ENCODE measurements at places on chromosomes 2 and 18.

DNA sequence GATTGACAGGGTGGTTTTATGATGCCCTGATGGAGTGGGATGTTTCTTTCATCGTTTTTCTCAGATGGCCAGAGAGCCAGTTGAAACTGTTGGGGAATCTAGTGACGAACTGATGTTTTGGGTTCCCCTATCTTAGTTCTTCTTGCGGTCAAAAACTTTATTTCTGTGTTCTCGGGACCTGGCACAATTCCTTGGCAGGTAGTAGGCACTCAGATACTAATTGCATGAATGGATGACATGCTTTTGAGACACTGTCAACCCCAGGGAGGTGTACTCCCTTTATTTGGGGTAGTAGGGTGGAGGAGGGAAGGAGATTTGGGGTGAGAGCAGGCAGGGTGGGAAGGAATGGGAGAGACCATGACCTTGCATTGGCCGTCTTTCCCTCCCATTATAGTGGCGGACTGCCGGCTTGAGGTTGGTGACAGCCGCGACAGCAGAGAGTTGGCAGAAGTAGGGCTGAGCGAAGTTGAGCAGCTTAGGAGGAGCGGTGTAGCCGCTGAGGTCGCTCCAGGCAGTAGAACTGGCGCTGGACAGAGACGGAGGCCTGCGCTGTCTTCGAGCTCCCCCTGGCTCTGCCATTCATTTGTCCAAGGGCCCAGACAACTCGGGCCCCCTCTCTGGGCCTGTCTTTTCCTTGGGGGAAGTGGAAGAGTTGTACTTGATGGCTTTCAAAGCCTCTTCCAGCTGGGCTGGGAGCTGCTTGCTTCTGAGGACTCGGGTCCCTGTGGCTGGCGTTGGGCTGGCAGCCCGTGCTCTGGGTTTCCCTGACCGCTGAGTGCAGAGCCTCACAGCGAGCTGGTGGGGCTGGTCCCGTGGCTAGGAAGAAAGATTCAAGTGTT is 2.6 kb downstream of the TET3 start:
- DNase-seq = peak; percentile 62

DNA sequence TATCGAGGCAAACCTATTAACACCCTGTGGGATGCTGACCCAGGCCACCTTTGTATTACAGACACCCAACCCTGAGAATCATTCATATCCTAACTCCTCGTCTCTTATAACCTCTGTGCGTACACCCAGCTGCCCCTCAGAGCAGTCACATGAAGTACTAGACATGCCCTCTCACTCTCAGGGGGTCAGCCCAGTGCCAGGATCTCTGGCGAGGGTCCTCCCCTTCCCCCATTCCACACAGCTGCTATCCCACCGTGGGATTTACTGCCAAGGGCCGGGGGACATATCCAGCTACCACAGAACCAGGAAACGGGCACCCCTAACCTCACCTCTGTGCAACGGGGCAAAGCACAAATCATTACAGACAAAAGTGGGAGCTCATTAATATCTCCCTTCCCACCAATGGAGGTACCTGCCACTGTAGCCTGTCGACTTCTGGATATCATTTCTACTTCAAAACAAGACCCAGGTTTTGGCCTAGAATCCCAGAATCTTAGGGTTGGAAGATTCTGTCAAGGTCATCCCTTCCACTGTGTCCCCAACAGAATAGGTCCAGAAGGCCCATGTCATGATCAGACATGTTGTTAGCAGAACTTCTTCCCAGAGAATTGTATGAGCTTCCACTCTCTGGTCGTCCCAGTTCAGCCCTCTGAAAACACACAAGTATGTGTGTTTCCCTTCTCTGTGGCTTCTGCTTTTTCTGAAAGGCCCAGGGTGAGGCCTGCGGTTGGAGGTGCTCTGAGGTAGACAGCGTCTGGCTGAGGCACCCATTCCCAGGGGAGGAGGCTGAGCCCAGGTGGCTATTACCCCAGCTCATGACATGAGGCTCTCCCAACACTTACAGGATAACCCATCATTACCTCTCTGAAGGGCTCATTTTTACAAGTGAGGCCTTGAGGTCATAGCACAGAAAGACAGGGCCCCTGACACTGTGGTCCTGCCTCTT is 1.7 kb downstream of the TMBIM1 start:
- peak; percentile 58 for DNase-seq

DNA sequence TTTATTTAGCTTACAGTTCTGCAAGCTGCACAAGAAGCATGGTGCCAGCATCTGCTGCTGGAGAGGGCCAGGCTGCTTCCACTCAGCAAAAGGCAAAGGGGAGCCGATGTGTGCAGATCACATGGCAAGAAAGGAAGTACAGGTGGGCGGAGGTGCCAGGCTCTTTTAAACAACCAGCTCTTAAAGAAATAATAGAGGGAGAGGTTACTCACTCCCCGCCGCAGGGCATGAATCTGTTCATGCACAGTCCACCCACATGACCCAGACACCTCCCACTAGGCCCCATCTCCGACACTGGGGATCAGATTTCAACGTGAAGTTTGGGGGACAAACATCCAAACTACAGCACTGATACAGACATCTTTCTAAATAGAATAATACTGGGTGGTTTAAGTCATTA is 105.8 kb downstream of the MTCL1 start:
- no peak for DNase-seq

GRCh38 chr2:224163566-224164307 is 124.7 kb upstream of the SERPINE2 start:
- no peak for DNase-seq

DNA sequence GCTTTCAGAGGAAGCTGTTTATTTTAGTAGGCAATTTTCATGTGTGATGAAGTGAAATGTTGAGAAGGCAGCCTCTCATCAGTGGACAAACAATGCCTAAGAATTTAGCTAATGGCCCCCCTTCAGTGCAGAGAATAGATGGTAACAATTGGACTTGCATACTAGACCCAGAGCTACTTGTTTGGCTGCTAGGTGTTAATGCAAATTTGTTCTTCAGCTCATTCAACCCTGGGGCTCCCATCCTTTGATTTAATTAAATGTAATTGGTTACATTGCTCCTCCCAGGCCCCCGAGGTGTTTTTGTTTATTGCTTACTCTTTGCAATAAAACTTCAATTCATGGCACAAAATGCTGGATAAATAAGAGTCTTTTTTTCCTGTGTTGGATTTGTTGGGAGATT is 68.6 kb downstream of the CAMKMT start:
- no peak for DNase-seq
